ENCODE measurements at places on chromosomes 4 and X.

GRCh38 chr4:158934996-158935669 is 166.3 kb downstream of the FNIP2 start:
- no peak for DNase-seq

- no peak for DNase-seq
These were observed 15.2 kb downstream of the LINC00632 start for GRCh38 chrX:140724736-140725135.

GRCh38 chrX:106897259-106897658 is 5.9 kb downstream of the RIPPLY1 start:
- peak; percentile 39 for DNase-seq

DNA sequence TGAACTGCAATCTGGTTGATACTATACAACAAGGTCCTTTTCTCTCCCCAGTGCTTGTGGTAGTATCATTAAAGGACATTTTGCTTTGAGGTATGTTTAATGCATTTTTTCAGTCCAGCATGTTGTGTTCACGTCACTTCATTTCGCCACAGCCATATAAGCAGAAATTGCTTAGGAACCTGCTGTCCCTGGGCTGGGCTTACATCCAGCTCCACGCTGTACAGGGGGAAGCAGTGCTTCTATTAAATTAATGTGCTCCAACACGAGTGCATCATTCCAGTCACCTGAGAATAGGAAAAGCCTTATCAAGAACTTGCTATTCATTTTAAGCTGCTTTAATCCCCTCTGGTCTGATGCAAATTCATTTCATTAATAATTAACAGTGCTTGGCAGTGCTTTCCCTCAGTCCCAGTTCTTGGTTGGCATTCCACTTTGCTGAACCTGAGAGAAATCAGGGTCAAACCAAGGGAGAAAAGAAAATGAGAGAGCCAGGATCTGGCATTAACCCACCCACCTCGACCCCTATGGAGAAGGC is 47.4 kb upstream of the PTCHD1 start:
- DNase-seq: no peak

- no peak for DNase-seq
These were observed 402 bp upstream of the UPRT start for GRCh38 chrX:75273483-75273882.

DNA sequence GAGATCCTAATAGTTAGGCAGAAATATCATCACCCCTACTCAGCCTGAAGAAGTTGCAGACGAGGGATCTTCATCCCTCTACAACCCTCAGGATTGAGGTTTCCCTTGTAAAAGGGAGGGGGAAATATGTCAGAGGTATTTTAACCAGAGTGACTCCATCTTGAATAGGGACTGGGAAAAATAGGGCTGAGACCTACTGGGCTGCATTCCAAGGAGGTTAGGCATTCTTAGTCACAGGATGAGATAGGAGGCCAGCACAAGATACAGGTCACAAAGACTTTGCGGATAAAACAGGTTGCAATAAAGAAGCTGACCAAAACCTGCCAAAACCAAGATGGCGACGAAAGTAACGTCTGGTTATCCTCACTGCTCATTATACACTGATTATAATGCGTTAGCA is 17.5 kb downstream of the IL13RA2 start:
- no peak for DNase-seq

DNA sequence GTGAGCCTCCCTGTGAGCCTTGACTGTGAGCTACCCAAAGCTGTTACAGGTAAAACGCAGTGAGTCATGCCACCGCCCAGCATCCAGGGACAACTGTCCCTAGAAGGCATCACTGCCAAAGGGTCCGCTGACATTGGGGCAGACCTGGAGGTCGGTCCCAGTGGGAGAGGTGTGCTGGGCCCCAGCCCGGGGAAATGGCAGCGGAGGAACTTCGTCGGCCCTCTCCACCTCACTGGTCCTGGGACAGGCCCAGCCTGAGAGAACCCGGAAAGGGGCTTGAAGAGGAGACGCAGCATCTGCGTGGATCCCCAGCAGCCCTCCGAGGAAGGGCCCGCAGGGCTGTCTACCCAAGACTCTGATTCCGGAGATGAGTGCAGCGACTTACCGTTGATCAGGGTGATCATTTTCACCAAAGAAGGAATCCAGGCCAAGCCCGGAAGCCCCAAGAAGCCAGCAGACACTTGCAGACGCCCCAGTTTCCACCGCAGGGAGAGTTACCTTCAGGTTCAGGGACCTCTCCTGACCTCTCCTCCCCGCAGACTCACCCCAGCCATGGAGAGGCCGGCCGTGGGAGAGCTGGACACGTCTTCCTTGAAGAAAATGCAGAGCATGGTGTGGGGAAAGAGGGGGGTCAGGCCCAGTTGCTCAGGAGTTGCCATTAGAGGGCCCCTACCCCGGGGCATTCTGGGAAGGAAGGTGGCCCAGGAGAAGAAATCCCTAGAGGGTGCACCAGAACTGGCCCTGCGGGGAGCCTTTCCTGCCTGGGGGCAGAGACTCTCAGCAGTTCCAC is 51.2 kb downstream of the CXorf49B start:
- no peak for DNase-seq

DNA sequence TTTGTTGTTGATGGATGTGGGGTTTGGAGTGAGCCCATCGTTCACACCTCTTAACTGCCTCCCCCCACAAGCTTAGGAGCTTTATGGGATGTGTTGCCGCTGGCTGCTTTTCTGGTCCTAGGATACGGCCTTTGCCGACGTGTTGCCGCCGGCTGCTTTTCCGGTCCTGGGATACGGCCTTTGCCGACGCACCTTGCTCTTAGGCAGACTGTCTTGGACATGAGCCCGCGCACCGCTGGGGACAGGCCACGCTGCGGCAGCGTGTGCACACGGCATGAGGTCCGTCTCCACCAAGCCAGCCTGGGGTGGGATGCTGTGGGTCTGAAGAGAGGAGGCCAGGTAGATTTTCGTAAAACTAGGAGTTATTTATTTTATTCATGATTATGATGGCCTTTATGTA is 14.2 kb downstream of the RGS12 start:
- DNase-seq: no peak
